ENCODE measurements at places on chromosomes 3 and 15. TPM values are rescaled to one million over a fixed set of nuclear protein-coding genes. Genes with fewer than 3 reads are reported as not detected.

NT5DC2 gene
- 18.0 TPM for total RNA-seq

CD86 gene
- total RNA-seq = not detected

SEC62 gene
- 49.9 TPM for total RNA-seq

TRPC1 gene
- 56.5 TPM for total RNA-seq

SLC12A1 gene
- total RNA-seq = not detected

BMF gene
- 9.5 TPM for total RNA-seq

ZNF662 gene
- total RNA-seq = 3.3 TPM

RLBP1 gene
- total RNA-seq = not detected

TMEM40 gene
- total RNA-seq = not detected

TGM4 gene
- not detected for total RNA-seq

LDHAL6B gene
- not detected for total RNA-seq

MLF1 gene
- 11.8 TPM for total RNA-seq

KCNAB1 gene
- total RNA-seq = 0.33 TPM

TBL1XR1 gene
- 369 TPM for total RNA-seq

FAM174B gene
- 1.0 TPM for total RNA-seq

SMCO1 gene
- total RNA-seq = not detected

PLAAT1 gene
- not detected for total RNA-seq

NLGN1 gene
- 2.1 TPM for total RNA-seq

RPUSD2 gene
- 13.1 TPM for total RNA-seq
